CD4-positive, alpha-beta memory T cell (primary cell): ENCODE measurements at places on chromosomes 6 and 20. TPM values are rescaled to one million over a fixed set of nuclear protein-coding genes. Genes with fewer than 3 reads are reported as not detected.

- H3K4me1 ChIP-seq, result no peaks in the 10 kb centered on the region
- no peak overlapping the region for H3K27ac ChIP-seq
- no peak for DNase-seq
Observed at GRCh38 chr6:144777249-144777648, 492.1 kb downstream of the UTRN start.

DNA sequence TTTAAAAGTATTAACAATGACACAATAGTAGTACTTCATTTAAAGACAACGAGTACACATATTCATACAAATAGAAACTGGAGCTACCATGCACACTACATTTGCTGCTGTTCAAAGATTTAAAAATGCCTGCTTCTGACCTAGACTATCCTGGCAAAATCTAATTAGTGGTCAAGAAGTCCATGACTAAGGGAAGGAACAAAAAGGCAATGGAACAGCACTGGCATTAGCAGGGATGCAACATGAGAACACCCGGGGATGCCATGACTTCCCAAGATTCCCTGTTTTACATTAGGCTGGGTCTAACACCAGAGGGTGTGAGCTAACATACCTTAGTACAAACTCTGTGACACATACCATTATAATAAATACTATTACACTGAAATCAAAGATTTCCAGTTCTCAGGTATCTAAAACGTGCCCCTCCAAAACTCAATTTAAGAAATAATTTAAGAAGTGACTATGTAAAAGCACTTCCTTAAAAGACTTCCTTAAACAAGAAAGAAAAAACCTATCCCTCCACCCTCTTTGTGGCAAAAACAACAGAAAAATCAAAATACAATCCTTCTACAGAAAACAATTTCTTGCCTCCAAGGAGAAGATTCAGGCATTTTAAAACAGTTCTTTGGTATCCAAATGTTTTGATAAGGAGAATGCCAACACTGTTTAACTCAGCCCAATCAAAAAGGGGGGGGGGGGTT, 25.5 kb downstream of the CHD6 start:
- H3K27me3 ChIP-seq, result no peaks in the 10 kb centered on the region
- H3K27ac ChIP-seq, result no peak overlapping the region
- no peaks in the 10 kb centered on the region for H3K36me3 ChIP-seq
- DNase-seq, result no peak
- H3K4me3 ChIP-seq, result no peak overlapping the region
- peaks cover 8% of the 10 kb centered on the region for H3K4me1 ChIP-seq

Gene WFDC12
- not detected for total RNA-seq

GRCh38 chr6:28864326-28864923, 59.4 kb downstream of the TRIM27 start:
- DNase-seq, result no peak
- H3K27ac ChIP-seq, result peak overlapping the region; percentile 45
- H3K27me3 ChIP-seq, result no peaks in the 10 kb centered on the region

Gene LINC00237
- total RNA-seq, result not detected

- H3K4me3 ChIP-seq, result no peak overlapping the region
- no peaks in the 10 kb centered on the region for H3K4me1 ChIP-seq
- peaks cover 5% of the 10 kb centered on the region for H3K27me3 ChIP-seq
- H3K27ac ChIP-seq, result no peak overlapping the region
- no peaks in the 10 kb centered on the region for H3K36me3 ChIP-seq
Observed at GRCh38 chr6:149881066-149881766, 16.7 kb downstream of the RAET1E start.

GRCh38 chr20:57785720-57786119, 75.9 kb upstream of the PMEPA1 start:
- H3K4me3 ChIP-seq, result no peak overlapping the region
- no peaks in the 10 kb centered on the region for H3K4me1 ChIP-seq
- no peak overlapping the region for H3K27ac ChIP-seq
- DNase-seq, result no peak
- H3K27me3 ChIP-seq, result no peaks in the 10 kb centered on the region
- no peaks in the 10 kb centered on the region for H3K36me3 ChIP-seq
